ENCODE measurements at places on chromosomes 6 and 20.

- DNase-seq = no peak
Measured at GRCh38 chr20:44183282-44183681, 3.7 kb downstream of the JPH2 start.

DNA sequence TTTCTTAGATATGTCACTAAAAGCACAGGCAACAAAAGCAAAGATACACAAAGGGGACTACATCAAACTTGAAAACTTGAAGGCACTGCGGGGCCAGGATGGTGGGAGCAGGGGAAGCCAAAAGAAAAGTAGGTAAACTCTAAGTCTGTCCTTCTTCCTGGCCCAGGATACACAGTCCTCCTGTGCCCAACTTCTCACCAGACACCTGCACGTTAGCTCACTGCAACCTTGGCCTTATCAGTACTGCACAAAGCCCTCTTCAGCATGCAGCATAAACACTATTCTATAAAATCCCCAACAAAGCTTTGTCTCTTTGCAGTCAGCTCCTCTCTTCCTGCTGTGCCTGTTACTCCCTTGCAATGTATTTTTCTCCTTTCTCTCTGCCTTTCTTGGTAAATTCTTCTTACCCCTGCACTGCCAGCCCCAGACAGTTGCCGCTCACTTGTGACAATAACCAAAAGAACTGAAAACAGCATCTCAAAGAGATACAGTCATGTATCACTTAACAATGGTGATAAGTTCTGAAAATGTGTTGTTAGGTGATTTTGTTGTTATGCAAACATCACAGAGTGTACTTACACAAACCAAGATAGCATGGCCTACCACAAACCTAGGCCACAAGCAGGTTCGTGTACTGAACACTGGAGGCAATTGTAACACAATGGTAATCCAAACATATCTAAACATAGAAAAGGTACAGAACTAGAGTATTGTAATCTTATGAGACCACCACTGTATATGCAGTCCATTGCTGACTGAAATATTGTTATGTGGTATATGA, 51.2 kb downstream of the NINL start:
- no peak for DNase-seq

DNA sequence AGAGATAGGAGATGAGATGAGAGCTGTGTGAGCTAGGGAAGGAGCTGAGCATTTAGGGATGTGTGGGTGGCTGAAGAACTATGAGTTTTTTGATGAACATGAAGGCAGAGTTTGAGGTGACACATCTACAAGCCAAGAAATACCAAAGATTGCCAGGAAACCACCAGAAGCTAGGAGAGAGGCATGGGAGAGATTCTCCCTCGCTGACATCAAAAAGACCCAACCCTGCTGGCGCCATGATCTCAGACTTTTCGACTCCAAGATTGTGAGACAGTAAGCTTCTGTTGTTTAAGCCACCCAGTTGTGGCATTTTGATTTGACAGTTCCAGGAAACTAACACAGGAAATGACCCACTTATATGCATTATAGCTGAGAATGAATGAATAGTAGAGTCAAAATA, 790.9 kb downstream of the TFAP2A start:
- DNase-seq = no peak

DNA sequence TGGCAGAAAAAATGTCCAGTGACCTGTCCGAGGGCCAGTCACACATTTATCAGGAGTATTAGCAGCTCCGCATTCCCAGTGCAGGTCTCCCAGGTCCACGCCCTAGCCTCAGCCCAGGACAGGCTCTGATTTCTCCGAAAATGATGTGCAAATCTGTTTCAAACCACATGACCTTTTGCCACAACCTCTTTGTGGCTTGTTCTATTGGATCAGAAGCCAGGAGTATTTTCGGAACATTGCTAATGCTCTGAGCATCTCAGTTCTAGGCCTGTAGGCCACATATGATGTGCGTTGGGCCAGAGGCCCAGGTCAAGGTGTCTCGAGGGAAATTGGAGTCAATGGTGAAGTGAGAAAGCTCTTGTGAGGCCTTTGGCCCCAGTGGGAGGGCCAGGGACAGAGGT, 40.4 kb downstream of the SNX5 start:
- no peak for DNase-seq

- DNase-seq = no peak
Measured at GRCh38 chr20:4667371-4667773, 54.3 kb upstream of the PRND start.

DNA sequence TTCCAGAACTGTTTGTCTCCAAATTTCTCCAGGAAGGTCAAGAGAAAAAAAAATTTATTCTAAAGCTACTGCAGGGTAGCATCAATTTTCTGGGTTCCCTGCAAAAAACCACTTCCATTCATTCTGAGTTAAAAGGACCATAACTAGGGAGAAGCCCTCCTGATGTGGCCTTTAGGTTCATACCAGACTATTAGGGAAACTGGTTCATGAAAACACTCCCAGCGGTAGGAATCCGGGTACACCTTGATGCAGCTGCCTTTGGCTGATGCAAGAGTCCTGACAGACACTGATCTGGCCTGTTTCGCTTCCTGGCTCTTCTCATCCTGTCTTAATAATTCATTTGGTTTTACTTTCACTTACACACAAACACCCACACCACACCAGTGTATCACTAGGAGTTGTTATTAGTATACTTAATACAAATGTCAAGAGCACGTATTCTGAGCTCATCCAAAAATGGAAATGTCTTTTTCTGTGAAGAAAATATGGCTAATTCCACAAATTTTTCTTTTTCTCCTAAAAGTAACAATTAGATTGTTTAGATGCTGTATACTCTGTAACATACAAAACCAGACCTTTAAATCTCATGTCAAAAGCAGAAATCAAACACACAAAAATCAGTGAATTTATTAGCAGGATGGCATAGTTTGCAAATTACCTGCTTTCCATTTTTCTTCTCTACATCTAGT, 38.4 kb upstream of the ARHGAP18 start:
- DNase-seq = peak; percentile 71

GRCh38 chr6:39407446-39407993, 85.0 kb upstream of the KCNK16 start:
- no peak for DNase-seq

DNA sequence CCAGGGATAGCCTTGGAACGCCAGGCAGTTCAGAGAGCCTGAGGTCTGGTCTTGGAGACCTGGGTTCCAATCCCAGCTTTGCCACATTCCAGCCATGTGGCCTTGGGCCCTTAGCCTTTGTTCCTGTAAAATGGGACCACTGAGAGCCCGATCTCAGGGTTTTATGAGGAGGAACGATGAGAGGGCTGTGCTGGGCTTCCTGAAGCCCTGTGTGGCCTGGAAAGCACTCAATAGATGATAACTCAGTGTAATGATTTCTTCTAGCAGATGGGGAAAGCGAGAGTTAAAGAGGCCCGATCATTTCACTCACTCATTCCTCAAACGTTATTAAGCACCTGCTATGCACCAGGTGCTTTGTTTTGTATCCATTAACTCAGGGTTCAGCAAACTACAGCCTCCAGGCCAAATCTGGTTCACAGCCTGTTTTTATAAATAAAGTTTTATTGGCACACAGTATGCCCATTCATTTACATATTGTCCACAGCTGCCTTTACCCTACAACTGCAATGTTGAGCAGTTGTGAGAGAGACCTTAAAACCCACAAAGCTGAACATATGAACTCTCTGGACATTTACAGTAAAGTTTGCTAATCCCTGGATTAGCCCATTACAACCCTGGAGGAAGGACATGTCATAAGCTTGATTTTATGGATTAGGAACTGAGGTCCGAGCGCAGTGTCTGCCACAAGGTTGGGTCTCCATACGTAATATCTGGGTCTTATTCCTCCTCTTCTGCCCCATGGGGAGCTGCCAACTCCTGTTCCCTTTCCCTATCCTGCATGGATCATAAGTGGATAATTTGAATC, 90.4 kb downstream of the CEBPB start:
- DNase-seq = no peak

- DNase-seq = no peak
Measured at GRCh38 chr20:6636209-6637159, 131.0 kb upstream of the BMP2 start.

DNA sequence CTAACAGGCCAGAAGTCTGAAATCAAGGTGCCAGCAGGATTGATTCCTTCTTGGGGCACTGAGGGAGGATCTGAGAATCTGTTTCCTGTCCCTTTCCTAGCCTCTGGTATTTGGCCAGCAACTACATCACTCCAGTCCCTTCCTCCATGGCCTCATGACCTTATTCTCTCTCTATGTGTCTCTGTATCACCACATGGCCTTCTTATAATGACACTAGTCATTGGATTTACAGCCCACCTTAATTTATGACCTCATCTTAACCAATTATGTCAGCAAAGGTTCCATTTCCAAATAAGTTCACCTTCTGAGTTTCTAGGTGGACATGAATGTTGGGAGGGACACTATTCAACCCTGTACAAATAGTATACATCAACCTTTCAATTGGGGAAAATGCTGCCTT, 29.3 kb downstream of the SCML4 start:
- DNase-seq = no peak

DNA sequence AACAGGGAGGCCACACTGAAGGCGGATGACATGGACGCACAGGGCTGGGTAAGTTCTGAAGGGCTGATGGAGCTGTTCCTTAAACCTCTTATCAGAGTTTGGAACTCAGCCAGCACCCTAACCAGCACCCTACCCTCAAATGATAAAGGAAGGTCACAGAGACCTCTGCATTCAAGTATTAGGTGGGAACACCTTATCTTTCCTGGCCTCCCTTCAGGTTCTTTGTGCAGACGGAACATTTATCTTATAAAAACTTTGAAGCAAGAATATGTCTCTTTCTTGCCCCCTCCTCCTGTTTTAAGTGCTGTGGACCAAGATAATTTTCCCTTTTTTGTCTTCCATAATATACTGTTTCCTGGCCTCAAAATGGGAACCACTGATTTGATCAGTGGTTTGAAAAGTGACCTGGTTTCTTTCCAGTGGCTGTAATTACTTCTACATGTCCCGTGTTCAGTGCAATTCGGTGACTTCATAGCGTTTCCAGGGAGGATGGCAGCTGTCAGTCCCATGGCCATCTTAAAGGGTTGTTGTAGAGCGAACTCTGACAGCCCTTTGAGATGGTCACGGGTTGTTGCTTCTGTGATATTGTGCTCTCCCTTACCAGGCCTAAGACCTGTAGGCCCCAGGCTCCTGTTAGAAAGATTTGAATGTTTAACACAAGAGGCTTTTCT, 213.2 kb upstream of the MYLIP start:
- DNase-seq = no peak

- peak; percentile 12 for DNase-seq
Measured at GRCh38 chr20:49482621-49483017, at the start of gene KCNB1. Gene KCNB1, minus strand, starts transcription at chr20:49482668. Its CDS starts 188 bp downstream, at chr20:49482480.

DNA sequence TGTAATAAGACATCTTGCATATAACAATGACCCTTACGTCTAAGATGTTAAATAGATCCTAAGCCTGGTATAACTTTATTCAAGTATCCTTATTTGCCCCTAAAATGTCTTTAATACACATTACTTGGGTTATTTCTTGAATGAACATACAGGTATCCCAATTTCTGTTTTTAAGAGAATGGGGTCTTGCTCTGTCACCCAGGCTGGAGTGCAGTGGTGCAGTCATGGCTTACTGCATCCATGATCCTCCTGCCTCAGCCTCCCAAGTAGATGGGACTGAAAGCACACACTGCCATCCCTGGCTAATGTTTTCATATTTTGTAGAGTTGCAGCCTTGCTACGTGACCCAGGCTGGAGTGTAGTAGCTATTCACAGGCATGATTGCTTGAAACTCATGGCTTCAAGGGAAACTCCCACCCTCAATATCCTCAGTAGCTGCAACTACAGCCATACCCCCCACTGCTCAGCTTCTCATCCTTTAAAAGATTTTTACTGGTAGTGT, 10.4 kb upstream of the ZNFX1 start:
- DNase-seq = no peak

DNA sequence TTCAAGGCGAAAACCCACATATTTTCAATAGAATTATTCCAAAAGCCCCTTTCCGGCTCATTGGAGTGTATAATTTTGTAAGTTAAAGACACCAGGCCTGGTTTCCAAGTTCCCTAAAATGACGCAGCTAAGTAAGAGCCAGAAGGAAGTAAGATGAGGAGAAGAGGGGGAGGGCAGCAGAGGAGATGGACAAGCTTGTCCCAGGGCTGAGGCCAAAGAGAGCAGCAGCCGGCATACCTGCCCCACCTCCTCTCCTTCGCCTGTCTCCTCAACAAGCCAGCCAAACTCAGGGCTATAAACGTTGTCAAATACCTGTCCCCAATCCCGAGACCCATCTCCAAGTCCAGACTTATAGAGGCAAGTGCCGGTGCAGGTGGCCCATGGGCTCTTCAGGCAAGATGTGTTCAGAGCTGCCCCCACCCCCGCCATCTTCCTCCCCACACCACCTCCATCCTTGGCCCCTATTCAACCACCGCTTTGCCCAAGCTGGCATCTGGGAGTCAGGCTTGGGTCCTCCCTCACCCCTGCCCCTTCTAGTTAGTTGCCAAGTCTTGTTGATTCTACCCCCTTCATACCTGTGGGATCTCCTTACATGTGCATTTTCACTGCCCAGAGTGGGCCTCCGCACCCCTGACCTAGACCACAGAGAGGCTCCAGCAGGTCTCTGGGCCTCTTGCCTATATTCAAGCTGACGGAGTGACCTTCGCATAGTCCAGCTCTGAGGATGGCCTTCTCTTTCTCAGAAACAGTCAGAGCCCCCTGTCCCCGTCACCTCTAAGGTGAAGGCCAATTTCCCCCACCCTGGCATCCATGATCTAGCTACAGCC, 75.7 kb upstream of the SIRPA start:
- no peak for DNase-seq

DNA sequence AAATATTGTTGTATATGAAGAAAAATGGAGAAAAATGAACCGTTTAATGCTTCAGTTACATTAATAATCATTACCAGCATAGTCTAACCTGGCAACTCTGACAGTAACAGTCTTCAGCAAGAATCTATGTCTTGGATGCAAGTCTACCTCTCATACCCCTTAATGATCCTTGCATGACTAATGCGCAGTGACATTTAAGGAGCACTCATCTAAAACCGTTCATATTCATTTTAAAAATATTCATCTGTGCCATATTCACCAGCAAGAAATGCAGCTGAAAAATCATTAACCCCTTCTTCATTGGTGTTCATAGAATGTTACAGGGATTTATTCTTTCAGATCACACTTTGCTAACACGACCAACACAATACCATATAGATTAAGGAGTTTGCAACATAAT, 227.2 kb upstream of the ASCC3 start:
- no peak for DNase-seq

DNA sequence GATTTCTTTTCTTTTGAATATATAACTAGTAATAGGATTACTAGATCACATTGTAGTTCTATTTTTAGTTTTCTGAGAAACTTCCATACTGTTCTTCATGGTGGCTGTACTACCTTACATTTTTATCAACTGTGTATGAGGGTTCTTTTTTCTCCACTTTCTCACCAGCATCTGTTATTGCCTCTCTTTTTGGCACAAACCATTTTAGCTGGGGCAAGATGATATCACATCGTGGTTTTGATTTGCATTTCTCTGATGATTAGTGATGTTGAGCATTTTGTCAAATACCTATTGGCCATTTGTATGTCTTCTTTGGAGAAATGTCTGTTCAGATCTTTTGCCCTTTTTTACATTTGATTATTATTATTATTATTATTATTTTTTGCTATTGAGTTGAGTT, 86.1 kb upstream of the TCF21 start:
- DNase-seq = no peak

- no peak for DNase-seq
Measured at GRCh38 chr6:20266851-20267608, 54.8 kb upstream of the MBOAT1 start.
